ENCODE measurements at places on chromosomes 2 and 18. TPM values are rescaled to one million over a fixed set of nuclear protein-coding genes. Genes with fewer than 3 reads are reported as not detected.

TNS1 gene
- total RNA-seq, result 646 TPM

YES1 gene
- 27.4 TPM for total RNA-seq

SKOR2 gene
- total RNA-seq, result not detected

CCDC148 gene
- 0.44 TPM for total RNA-seq

KCNG2 gene
- 0.24 TPM for total RNA-seq

NXPH2 gene
- not detected for total RNA-seq

DNA sequence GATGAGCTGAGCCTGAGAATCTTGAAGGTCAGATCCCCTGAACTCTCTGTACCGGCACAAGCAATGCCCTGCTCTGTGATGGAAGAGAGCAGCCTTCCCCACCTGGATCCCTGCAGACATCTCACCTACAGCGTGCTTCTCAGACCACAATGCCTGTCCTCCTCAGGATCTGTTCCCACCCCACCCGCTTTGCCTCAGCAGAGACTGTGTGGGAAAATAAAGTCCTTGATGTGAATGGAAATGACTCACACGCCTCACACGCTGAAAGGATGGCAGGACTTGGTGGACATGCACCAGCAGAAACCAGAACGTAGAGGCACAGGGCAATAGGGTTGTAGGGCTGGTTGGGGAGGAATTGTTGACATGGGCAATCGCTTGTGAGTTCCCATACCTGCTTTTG lies 117.9 kb upstream of the POU3F3 start:
- DNase-seq, result no peak

GRCh38 chr2:138514173-138514572 lies 12.6 kb downstream of the SPOPL start:
- DNase-seq, result no peak

- DNase-seq, result peak; percentile 44
These were observed 29.3 kb upstream of the LBH start for GRCh38 chr2:30201990-30202389.

GRCh38 chr2:161141033-161141432 lies 19.2 kb upstream of the TANK start:
- no peak for DNase-seq

GRCh38 chr18:43819397-43819796 lies 542.1 kb upstream of the SYT4 start:
- DNase-seq, result no peak

- no peak for DNase-seq
These were observed 35.6 kb upstream of the UBE2F start for GRCh38 chr2:237931205-237931721.

DNA sequence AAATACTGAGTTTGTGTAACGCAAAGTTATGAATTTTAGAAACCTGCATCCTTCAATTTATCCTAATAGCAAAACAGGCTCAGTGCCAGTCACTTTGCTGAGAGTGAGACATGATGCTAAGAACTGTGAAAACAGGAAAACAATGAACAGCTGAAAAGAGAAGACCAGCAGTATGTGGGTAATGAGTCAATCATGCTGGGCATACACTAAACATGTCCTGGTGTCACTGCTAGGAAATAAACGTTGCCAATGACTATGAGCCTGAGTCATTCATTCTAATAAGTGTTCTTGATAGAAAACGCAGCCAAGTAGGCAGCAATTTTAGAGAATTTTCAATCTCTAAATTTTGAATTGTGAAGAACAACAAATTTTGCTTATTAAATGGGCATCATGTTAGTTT lies 237.3 kb downstream of the GALR1 start:
- no peak for DNase-seq

DNA sequence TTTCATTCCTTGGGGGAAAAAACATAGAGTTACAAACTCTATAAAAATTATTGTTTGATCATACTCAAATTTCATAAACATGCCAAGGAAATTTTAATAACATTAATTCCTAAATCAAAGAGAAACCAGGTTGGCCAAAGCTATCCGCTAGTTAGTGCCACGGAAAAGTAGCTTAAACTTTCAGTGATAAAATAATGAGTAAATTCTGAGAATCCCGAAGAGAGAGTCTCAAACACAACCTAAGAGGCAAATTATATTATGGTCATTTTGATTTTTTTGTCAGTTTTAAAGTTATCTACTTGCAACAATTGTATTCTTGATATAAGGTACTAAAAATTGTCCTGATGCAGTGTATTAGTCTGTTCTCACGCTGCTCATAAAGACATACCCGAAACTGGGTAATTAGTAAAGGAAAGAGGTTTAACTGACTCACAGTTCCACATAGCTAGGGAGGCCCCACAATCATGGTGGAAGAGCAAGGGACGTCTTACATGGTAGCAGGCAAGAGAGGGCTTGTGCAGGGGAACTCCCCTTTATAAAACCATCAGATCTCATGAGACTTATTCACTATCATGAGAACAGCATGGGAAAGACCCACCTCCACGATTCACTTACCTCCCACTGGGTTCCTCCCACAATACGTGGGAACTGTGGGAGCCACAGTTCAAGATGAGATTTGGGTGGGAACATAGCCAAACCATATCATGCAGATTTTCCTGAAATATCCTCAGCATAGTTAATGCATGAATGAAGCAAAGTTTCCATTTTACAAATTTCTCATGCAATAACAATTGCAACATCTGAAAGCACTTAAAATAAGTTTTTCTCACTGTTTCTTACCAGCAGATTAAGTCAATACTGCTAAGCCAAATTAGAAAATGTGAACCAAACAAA lies 205.9 kb upstream of the STK17B start:
- no peak for DNase-seq

GRCh38 chr2:46333912-46334311 lies 36.7 kb downstream of the EPAS1 start:
- DNase-seq, result no peak

- DNase-seq, result no peak
These were observed 61.7 kb downstream of the CCDC88A start for GRCh38 chr2:55357927-55358326.

DNA sequence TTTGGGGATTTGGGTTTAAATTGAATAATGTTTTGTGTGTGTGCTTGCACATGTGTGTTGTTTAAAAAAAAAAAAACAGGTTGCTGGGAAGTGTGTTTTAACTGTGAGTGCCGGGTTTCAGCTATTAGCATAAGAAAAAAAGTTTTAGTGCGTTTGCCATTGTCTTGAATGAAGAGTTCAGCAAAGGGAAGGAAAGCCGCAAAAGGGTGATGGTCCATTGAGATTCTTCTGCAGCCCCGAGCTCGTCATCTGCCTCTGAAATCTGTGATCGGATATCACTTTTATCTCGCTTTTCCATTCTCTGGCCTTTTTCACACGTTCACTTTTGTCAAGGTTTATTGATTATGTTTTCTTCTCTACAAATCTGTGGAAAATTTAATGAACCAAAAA lies 4.7 kb downstream of the GLI2 start:
- DNase-seq, result no peak

GRCh38 chr2:102064679-102065674 lies 73.2 kb downstream of the IL1R2 start:
- DNase-seq, result no peak

- no peak for DNase-seq
These were observed 299.5 kb upstream of the LYPD1 start for GRCh38 chr2:132969371-132969985.
